Bronchial epithelial cell (primary cell): ENCODE measurements at places on chromosomes 1 and 21.

GRCh38 chr1:156622581-156623297, 3.5 kb downstream of the HAPLN2 start:
- no peak for DNase-seq

DNA sequence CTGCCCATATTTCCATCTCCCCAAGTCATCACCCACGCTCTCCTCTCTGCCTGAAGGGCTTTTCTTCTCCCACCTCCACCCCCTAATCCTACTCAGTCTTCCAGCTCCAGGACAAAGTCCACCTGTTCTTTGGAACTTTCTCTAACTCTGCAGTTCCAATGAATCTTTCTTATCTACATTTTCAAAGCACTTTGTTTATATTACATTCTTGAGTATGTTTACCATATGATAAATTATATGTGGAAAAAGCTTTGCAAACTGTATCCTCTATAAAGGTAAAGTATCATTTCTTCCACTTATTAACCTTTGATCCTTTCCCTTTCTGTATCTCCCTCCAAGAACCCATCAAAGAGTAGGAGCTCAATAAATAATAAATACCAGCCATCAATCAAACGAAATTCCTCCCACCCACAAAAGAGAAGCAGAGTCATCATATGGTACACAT, 39.7 kb downstream of the TTC13 start:
- no peak for DNase-seq

- no peak for DNase-seq
Measured at GRCh38 chr1:10257851-10258250, 47.5 kb downstream of the KIF1B start.

- no peak for DNase-seq
Measured at GRCh38 chr1:115652236-115652788, 10.5 kb downstream of the VANGL1 start.

DNA sequence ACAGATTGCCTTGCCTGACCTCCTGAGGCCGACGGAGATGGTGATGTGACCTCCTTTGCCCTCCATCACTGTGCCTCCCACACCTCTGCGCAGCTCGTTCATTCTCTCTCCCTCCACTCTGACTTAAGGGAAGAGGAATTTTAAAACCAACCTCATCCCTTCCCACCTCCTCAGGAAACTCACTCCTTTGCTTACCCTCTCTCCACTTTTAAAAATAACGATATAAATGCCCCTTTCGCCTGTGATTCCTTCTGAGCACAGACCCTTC, 21.2 kb downstream of the LRRN2 start:
- no peak for DNase-seq

DNA sequence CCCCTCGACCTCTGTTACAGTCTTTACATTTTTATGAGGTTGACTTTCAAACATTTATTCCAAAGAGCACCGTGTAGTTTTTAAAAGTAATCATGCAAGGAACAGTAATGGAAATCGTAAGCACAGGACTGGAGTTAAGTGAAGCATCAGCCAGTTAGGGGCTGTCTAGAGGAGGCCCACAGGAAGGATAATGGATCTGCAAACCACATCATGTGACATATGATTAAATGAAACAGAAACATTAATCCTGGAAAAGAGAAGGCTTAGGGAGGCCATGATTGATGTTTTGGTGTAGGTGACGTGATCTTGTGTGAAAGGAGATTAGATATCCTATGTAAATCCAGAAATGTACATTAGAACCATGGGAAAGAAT, 25.0 kb downstream of the RGS7 start:
- DNase-seq = no peak

DNA sequence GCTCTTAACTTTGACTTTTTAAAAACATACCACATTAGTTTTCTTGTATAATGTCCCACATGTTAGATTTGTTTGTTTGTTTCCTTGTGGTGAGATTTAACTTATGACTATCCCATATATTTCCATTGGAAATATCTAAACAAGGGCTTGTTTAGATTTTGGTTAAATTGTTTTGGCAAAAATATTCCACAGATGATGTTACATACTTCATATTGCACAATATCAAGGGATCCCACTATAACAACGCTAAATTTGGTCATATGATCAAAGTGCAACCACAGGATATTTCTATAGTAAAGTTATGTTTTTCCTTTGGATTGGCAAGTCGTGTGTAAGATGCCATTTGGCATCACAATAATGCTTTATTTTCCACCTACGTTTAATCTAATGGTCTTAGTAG, 396.7 kb downstream of the TGFB2 start:
- no peak for DNase-seq

- no peak for DNase-seq
Measured at GRCh38 chr1:35097224-35097623, 18.0 kb downstream of the ZMYM1 start.
